ENCODE measurements at places on chromosomes 16 and 17.

DNA sequence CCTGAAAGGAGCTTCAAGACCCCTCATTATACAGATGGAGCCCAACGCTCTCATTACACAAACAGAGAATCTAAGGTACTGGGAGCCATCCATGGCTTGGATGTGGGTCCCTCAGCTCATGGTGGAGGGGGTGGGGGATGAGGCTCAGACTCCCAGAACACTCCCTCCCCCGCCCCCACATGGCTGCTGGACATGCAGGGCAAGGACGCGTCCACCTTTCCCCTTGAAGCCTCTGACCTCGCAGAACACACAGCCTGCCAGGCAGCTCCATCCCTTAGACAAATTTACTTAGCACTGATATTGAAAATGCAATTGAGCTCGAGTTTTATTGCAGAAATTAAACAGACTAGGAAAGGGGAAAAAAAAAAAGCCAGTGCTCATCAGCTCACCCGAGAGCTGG lies 203.9 kb downstream of the ZNF423 start:
- DNase-seq, result no peak

DNA sequence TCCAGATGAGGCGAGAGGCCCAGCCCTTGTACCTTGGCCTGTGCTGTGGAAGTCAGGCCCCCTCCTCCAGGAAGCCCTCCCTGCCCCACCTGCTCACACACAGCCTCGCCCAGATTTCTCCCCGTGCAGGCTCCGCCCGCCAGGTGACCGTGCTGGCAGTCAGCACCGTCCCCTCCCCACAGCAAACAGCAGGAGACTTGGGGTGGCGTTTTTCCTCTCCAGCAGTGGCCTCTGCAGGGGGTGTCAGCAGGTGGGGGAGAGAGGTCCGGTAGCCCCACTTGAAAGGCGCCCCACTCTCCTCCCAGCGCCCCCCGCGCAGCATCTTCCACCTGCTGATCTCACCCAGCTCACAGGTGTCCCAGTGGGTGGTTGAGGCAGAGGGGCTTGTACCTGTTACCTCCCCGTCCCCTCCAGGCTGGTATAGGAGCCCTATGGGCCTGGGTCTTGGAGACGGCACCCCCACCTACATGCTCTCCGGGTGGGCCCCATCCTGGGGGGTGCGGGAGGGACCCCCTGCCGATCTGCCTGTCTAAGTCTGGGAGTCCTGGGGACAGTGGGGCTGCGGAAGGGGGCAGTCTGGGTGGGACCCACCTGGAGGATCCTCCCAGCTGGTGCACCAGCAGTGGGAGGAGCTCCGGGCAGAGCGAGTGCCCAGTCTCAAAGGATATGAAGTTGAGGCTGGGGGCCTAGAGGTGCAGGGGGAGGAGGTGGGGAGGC lies 4.2 kb upstream of the C1QTNF8 start:
- no peak for DNase-seq

DNA sequence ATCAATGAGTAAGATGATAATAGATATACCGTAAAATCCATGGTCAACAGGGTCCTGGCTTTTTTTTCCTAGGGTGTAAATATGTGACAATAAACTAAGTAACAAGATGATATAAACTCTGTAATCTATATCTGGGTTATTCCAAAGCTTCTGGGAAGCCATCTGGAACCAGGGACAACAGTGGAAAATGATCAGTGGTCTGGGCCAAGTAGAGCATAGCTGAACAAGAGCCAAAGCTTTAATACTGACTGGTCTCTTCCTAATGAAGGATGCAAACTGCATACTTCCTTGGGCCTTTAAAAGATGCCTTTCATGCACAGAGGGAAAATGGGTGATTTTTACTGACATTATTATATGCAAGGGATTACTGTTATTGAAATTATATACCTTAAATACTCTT lies 8.9 kb downstream of the CA10 start:
- DNase-seq, result no peak

- no peak for DNase-seq
These were observed 55.0 kb downstream of the STX8 start for GRCh38 chr17:9520649-9521048.

DNA sequence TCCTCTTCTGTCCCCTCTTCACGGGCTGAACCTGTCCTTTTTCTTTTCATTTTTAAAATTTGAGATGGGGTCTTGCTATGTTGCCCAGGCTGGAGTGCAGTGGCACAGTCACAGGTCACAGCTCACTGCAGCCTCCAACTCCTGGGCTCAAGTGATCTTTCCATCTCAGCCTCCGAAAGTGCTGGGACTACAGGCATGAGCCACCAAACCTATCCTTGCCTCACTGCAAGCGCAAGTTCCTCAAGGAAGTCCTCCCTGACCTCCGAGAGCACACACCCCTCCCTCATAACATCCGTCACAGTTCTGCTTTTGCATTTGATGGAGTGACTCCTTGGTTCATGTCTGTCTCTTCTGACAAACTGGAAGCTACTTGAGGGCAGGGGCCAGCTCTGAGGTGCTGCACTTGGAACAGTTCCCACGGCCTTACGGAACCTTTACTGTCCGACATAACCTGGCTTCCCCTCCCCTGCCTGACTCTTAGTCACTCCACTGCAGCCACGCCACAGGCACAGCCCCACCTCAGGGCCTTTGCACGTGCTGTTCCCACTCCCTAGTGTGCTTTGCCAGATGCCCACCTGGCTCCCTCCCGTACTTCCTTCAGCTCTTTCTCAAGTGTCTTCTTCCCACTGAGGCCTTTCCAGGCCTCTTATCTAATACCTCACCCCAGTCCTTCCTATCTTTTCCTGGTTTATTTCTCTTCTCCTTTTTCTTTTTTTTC lies 4.4 kb downstream of the TBX6 start:
- no peak for DNase-seq

- no peak for DNase-seq
These were observed 694.4 kb downstream of the MAF start for GRCh38 chr16:78906135-78906534.

DNA sequence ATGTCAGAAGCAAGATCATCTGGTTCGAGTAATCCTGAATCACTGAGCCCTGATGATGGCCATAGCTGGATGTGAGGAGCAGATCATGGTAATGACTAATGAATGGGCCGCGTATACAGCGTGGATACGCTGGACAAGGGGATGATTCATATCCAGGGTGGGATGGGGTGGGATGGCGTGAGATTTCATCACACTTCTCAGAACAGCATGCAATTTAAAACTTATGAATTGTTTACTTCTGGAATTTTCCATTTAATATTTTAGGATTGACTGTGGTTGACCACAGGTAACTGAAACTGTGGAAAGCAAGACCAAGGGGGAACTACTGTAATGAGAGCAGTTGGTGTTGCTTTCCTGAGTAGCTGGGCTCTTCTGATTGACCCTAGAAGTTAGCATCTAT lies 225.5 kb downstream of the STX8 start:
- DNase-seq, result no peak

DNA sequence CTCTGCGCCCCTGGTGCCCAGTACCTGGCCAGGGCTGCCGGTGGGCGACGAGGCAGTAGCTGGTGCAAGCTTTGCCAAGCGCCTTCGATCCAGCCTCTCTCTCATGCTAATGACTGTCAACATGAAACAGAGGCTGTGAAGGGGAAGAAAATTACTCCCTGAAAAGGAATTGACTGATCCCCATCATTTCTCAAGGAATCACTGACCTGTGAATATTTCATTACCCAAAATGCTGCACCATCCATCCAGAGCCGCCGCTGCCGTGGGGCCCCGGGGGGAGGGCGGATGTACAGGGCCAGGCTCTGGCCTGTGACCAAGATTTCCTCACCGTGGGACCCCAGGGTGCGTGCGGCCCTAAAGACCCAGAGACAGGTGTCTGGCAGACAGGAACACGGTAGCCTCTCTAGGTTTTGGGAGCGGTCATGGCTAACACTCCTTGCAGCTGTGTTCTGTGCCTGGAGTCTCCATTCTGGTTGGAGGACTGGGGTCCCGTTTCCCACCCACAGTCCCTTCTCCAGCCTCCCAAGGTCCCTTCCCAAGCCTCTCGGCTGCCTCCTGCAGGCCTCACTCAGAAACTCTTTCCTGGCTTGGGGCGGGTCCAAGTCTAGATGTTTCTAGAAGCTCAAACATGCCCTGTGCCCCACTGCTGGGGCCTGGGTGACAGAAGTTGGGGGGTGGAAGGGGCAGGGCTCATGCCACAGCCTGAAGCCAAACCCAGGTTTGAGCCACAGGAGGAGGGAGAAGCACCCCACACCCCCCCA lies 73.3 kb downstream of the ENGASE start:
- DNase-seq, result no peak

- DNase-seq, result no peak
These were observed 264.1 kb downstream of the CBLN1 start for GRCh38 chr16:49017501-49017900.

GRCh38 chr17:40615068-40615840 lies 32.4 kb downstream of the SMARCE1 start:
- no peak for DNase-seq

DNA sequence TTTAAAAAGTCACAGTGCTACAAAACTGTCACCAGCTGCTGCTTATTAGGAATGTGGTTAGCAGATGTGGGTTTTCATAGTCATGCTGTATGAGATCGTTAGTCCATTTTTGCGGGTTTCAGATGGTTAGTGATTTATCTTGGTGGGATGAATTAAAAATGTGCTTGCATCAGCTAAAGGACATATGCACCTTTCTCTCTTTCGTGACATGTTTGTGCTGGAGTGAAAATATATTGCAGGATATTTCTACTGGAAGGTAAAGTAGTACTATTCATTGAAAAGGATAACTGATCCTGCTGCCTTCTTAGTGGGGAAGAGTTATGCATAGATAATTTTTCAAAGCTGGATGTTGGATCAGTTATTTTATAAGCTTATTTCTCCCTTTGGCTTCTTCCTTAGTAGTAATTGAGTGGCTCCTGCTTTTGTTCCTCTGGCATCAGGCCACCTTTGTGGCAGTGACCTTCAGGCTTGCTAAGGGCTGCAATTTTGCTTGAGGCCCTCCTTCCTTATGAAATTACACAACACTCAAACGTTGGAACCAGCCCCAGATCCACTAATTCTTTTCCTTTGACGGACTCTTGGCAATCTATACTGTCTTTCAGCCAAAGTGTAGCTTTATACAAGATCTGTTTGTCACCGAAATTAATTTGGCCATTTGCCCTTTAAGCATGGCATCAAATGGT lies 7.5 kb upstream of the SNTB2 start:
- DNase-seq, result no peak

DNA sequence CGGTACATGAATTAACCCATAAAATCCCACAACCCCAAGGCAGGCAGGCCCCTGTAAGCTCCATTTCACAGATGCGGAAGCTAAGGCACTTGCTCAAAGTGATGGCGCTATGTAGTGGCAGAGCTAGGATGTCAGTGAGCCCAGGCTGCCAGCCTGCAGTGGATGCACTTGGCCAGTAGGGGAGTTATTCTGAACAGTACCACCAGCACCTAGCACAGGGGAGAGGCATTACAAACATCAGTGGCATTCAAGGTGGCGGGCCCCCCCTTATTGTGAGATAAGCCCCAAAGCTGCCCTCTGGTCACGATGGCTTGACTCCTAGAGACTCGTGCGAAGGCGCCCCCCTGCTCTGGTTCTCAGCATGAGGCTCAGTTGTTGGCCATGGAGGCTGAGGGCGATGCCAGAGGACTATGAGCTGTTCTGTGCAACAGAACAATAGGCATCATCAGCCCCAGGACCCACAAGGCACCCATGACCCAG lies 33.8 kb downstream of the GTF3C1 start:
- DNase-seq, result no peak

DNA sequence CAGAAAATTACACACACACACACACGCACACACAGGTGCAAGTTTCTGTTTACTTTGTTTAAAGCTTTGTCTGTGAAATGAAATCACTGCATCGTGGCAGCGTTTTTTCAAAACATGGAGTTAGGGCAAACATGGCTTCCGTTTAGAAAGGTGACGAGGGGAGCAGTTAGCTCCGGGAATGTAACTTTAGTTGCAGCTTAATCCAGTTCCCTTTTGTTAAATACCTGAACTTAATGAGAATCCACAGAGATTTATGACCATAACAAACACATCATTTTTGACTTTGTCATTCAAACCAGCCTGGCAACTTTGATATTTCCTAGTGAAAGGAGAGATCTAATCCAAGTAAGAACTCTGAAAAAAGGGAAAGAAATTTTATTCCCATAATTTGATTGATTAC lies 12.1 kb downstream of the HS3ST3A1 start:
- DNase-seq, result no peak

DNA sequence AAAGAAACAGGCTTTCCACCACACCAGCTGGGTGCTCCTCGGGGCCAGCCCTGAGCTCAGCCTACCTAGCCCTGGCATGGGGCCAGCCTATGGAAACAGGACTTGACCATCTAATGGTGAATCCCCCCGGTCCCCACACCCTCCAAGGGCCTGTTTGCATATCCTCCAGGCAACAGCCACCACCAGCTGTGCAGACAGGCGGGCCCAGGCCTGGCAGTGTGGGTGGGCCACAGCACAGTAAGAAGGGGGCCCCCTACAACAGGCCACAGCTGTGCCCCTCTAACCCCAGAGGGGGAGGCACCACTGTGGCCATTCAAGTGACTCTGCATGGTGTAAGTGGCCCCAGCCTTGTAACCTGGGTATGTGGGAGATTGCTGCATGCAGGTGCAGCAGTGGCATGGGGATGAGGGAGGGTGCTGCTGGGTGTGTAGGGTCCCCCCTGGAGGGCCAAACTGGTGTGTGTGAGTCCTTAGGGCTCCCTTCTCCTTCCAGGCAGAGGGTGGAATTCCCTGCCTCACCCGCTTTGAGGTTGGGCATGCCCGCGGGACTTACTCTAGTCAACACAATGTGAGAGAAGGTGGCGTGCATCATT lies 148.2 kb downstream of the C16orf78 start:
- DNase-seq, result no peak

- DNase-seq, result no peak
These were observed 7.6 kb upstream of the ZNF624 start for GRCh38 chr17:16661217-16661616.

DNA sequence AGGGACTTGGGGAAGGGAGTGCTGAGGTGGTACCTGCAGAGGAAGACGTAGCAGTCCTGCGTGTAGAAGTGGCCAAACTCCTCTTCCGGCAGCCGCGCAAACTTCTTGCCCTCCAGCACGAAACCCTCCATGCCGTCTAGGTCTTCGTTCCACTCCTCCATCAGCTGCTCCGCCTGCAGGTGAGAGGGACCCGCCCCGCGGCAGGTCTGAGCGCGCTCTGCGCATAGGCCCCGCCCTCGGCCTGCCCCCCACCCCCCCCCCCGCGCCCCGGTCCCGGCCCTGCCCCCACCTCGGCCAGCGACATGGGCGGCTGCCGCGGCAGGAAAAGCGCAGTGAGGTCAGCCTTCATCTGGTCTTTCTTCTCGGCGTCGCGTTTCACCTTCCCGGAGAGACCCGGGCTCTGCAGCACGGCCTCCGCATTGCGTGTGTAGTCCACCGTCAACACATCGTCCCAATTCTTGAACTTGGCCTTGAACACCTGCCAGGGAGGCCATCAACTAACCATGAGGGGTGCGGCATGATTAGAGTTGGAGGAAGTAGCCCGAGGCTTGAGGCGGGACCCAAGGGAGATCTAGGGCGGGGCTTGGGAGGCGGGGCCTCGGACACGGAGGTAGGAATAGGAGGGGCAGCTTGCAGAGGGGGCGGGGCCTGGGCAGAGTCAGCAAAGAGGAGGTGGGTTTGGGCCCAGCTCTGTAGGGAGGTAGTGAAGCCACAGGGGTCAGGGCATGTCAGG lies 11.5 kb downstream of the FLII start:
- DNase-seq, result no peak

GRCh38 chr16:56481468-56482122 lies 30.2 kb downstream of the OGFOD1 start:
- DNase-seq, result no peak

GRCh38 chr16:79587897-79588296 lies 12.6 kb downstream of the MAF start:
- no peak for DNase-seq

- no peak for DNase-seq
These were observed 9.3 kb downstream of the CENPX start for GRCh38 chr17:82013341-82013740.

GRCh38 chr16:19994466-19995170 lies 79.1 kb downstream of the GPR139 start:
- no peak for DNase-seq
